ENCODE measurements at places on chromosomes 2 and 18.

DNA sequence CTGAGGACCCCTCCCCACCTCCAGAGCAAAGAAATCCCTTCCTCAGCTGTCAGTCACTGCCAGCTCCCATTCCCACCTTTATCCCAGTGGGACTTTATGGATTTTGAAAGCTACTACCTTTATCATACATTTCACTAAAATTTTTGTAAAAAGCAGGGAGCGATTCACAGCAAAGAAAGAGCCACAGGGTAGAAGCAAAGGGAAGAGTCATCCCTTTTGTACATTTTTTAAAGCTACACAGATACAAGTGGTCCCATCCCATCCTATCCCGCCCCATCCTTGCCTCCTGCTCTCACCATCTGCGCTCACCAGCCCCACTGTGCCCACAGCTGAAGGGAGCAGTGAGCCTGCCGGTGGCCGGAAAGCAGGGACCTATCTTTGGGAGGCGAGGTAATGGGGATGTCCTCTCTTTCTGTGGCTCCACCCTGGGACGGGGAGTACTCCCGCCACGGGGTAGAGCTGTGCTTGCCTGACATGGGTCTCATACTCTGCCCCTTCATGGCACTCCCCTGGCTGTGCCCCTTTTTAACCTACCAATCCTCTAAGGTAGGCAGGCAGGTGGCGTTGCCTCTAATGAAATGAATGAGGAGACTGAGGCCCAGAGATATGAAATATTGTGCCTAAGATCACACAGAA is 13.2 kb downstream of the SH2D6 start:
- DNase-seq = no peak

DNA sequence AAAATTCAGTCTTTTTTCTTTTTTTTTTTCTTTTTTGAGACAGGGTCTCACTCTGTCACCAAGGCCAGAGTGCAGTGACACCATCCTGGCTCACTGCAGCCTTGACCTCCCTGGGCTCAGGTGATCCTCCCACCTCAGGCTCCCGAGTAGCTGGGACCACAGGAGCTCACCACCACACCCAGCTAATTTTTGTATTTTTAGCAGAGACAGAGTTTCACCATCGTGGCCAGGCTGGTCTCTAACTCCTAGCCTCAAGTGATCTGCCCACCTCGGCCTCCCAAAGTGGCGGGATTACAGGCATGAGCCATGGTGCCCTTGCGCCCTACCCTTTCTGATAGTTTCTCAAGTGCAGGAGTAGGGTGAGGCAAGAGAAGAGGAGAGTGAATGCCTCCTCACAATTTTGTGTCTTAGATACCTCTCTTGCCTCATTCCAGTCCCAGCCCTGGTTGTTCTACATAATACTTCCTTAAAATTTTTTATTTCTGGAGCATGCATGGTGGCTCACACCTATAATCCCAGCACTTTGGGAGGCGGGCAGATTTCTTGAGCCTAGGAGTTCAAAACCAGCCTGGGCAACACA is 68.2 kb upstream of the CAB39 start:
- no peak for DNase-seq

GRCh38 chr2:43751476-43751990 is 22.3 kb upstream of the DYNC2LI1 start:
- DNase-seq = no peak

GRCh38 chr18:38956068-38956467 is 1390.5 kb upstream of the CELF4 start:
- no peak for DNase-seq

DNA sequence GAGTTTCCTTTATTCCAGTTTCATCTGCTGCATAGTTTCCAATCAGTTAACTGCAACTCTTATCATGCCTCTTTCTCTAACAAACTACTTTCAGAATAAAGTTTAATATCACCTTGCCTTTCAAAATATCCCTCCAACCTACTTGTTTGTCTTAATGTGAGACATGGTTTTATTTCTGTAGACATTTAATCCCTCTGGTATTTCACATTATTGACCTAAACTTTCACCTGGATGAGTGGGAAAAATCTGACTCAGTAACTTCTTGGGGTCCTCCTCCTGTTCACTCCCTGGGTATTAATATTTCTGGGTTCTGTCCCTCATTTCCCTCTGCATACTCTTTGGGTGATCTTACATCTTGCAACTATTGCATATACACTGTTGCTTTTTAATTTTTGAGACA is 27.9 kb downstream of the MSH6 start:
- no peak for DNase-seq

GRCh38 chr2:186068139-186068801 is 329.7 kb downstream of the FSIP2 start:
- no peak for DNase-seq

GRCh38 chr2:73083886-73084800 is 12.6 kb upstream of the SFXN5 start:
- no peak for DNase-seq

- DNase-seq = no peak
Measured at GRCh38 chr18:10113121-10114022, 199.6 kb downstream of the VAPA start.

DNA sequence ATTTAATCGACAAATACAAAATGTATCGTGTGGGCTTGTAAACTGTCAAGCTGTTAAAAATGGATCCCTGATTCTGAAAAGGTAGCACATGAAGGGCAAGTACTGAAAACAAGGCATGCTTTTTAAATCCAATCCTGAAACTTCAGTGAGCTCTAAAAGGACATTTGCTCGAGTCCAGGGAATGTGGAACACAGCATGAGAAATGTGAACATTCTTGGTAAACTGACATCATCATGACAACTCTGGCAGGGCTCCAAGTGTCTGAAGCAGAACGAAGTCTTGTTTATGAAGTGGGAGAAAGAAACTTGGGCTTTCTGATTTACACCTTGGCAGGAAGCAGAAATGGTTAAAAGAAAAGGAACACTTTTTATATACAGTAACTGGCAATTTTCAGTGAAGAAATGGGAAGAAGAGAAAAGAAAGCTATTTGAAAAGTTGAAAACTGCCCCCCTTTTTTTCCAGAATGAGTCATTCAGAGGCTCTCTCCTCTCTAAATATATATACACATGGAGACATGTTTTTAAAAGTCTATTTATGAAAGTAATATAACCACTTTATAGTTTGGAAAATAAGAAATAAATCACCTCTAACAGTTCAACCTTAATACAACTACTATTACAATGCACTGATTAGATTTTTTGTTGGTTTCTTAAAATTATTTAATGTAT is 120.8 kb downstream of the GAREM1 start:
- DNase-seq = peak; percentile 91

DNA sequence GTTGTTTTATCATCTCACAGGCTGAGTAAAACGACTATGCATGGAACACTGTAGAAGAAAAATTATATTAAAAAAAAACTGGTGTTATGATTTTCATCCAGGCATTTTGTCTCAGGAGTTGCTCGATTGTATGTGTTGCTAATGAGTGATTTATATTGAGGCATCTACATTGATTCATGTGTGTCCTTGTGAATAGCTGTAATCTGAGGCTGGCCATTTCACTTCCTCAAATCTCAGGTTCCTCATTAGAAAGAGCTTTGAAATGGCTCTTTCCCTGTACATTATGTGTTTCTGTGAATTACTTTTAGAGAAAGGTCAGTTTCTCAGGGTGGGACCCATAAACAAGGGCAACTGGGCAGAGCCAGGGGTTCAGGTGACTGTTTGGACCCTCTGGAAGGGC is 2.3 kb downstream of the IL18R1 start:
- no peak for DNase-seq

GRCh38 chr18:32454593-32454992 is 16.1 kb downstream of the GAREM1 start:
- DNase-seq = no peak

DNA sequence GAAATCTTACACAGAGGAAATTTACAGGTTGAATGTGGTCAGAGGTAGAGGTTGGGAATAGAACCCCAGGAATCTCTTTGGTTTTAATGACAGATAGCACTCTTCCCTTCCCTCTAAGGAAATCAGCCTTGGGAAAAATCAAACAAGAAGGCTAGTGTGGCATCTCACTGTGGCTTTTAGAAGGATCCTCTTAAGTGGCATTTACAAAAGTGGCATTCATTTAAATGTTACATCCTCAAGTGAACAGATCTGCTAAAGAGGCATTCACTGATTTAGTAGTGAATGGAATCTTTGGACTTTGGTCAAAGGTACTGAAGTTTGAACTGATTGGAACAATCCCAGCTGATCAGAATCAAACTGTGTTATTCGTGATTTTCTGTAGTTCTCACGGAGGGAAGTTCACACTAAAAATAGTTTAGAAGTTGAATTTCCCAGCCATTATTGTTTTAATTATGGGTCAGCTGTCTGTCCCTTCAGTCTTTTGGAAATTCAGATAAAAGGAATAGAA is 136.5 kb upstream of the FN1 start:
- no peak for DNase-seq

GRCh38 chr2:96859099-96859649 is 1.4 kb upstream of the ANKRD39 start:
- DNase-seq = no peak

GRCh38 chr2:84856787-84857186 is 24.1 kb downstream of the TRABD2A start:
- DNase-seq = no peak

- DNase-seq = peak; percentile 91
Measured at GRCh38 chr2:15169326-15170069, 391.6 kb downstream of the NBAS start.

GRCh38 chr2:19866771-19867170 is 35.0 kb downstream of the TTC32 start:
- DNase-seq = no peak

DNA sequence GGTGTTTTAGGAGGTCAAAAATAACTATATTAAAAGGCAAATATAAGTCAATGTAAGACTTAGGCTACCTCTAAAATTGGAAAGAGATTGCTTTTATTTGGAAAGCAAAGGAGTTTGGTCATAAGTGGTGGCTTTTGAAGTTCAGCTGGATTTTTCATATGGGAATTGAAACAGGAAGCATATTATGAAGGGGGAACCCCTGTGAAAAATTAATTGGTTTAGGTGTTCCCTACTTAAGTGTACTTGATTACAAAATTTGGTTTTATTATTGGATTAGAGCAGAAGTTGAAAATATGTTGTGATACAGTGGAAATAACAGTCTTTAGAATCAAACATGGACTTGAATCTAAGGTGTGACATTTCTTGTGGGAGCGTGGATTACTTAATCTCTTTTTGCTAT is 121.4 kb upstream of the TTC27 start:
- no peak for DNase-seq

DNA sequence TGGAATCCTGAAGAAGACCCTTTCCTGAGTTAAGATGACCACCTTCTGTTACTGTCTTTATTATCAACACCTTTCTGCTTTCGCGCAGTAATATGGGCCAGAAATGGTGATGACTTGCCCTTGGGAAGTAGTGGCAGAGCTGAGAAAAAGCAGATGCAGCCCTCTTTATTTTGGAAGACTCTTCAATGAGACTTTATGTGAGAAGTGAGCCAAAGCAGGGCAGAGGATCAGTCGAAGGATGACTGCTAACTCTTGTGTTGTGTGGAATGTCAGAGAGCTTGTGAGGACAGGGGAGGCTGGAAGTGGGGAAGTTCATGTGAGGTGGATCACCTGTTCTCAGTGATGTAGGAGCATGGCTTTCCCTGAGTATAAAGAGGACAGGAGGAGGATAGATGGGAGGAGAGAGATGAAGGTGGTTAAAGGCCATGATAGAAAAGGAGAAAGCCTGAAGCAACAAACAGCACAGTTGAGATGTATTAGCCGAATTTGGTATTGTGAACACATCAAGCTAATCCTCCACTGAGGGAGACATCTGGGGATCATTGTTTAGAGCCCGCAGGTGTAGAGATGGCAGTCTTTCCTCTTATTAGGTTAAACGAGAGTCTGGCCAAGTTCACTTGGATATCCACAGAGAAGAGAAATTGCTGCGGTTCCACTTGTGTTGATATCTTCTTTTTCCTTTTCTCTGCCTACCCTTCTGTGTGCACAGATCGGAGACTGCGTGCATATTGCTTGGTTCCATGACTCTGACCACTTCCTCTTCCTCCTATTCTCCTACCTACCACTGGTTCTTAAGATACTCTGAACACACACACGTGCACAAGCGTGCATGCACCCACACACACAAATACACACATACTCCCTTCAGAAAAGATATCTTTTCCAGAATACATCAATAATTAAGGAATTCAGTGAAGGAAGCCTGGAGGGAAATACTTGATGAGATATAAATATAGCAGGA is 67.4 kb downstream of the SLC9A2 start:
- no peak for DNase-seq

DNA sequence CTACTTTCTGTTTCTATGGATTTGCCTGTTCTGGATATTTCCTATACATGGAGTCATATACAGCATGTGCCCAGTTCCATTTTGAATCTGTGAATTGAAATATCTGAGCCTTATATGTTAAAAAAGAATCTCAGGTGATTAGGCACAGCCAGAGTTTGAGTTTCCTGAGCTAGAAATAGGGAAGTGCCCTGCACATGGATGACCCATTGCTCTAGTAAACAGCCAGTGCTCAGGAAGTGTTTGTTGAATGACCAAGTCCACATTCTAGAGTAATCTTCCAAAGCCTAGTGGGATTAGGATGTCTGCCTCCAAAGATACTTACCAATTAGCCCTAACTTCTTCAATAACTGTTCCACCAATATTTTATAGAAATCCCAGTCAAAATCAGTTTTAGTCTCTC is 165.8 kb downstream of the SETBP1 start:
- no peak for DNase-seq

GRCh38 chr2:174740721-174741120 is 23.6 kb downstream of the CHRNA1 start:
- no peak for DNase-seq

- DNase-seq = peak; percentile 38
Measured at GRCh38 chr2:112155331-112156151, 17.4 kb downstream of the FBLN7 start.

- DNase-seq = no peak
Measured at GRCh38 chr18:44924785-44925499, 244.3 kb downstream of the SETBP1 start.

DNA sequence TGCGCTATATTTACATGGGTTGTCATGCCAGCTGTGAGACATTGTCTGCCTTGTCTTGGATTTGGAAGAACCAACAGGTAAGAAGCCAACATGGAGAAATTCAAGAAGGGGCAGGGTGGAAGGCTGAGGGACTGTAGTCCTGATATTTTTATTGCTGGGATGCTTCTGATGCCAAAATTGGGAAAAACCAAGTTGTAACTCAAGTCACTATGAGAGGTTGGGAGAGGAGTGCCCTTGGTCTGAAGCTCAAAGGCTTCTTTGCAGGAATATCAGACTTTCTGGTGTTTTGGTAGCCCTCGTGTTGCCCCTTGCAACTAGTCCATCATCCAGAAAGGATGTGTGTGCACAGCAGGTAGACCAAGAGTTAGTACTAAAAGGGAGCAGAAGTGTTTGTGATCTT is 294.3 kb upstream of the EPAS1 start:
- DNase-seq = no peak

- DNase-seq = no peak
Measured at GRCh38 chr2:26537826-26538475, 60.0 kb upstream of the OTOF start.

GRCh38 chr18:57057890-57058289 is 89.0 kb upstream of the BOD1L2 start:
- DNase-seq = no peak

- DNase-seq = no peak
Measured at GRCh38 chr18:62647179-62647578, 68.2 kb upstream of the PHLPP1 start.

Measured in SJSA1 (cell line).